ENCODE measurements at places on chromosomes 13 and 19.

DNA sequence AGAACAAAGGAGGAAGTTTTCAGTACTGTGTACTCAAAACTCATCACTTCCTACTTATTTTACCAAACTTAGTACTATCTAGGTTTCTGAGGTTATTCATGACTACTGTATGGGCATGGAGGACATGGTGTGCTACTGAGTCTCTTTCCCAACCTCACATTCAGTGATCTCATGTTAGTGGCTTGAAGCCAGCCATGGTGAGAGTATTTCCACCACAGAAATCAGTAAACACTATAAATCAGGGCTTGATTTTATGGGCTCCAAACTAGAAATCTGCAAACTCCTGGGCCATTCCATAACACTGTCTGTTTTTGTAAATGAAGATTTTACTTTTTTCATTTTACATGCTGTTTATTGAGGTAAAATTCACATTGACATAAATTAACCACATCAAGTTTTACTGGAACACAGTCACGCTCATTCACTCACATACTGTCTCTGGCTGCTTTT, 19.7 kb downstream of the MED26 start:
- no peak for DNase-seq

DNA sequence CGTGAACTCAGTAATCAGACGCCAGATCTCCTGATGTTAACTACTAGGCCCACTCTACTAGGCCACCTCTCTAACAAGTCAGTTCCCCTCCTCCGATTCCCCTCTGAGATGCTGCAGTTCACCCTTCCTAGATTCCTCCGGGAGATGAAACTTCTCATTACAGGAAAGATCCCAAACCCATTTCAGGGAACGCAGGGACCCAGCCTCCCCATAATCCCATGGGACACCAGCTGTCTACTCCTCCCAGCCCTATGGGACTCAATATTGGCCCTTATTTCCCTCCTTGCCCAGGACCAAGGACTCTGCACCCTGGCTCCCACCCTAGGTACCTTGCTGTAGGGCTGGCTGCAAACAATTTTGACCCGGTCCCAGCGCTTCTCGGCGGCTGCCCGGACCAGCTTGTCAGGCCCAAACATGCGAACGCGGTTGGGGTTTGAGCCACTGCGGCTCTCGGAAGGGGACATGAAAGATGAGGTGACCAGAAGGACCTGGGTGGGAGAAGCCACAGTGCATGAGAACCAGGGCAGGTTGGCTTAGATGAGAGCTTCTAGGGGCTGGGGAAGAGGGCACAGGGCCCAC, 20.9 kb downstream of the XRCC1 start:
- no peak for DNase-seq

- DNase-seq = no peak
These were observed 231.7 kb upstream of the MIR17HG start for GRCh38 chr13:91115776-91116175.

- no peak for DNase-seq
These were observed 773.8 kb downstream of the GPC5 start for GRCh38 chr13:92172191-92172590.
